PC-3 (cell line): ENCODE measurements at places on chromosomes 1 and 21. TPM values are rescaled to one million over a fixed set of nuclear protein-coding genes. Genes with fewer than 3 reads are reported as not detected.

RPAP2 gene
- total RNA-seq, result 4.1 and 4.3 TPM in 2 replicates

SAMD11 gene
- total RNA-seq, result 2.7 and 5.8 TPM in 2 replicates

SERINC2 gene
- 44.6 and 51.5 TPM in 2 replicates for total RNA-seq

CHRM3 gene
- 1.2 and 3.5 TPM in 2 replicates for total RNA-seq

OXCT2 gene
- total RNA-seq, result 0.98 and 3.9 TPM in 2 replicates

FAM78B gene
- 0.12 and 0.26 TPM in 2 replicates for total RNA-seq

REN gene
- total RNA-seq, result 2.7 and 3.1 TPM in 2 replicates

GRCh38 chr21:36065497-36066036, 4.3 kb upstream of the CBR1 start:
- peak; percentile 69 for DNase-seq
- H3K4me1 ChIP-seq, result peaks cover 13% of the 10 kb centered on the region
- no peaks in the 10 kb centered on the region for H3K27me3 ChIP-seq
- H3K4me3 ChIP-seq, result no peak overlapping the region
- H3K27ac ChIP-seq, result no peak overlapping the region
- H3K36me3 ChIP-seq, result peaks cover 8% of the 10 kb centered on the region; the same call in 1 of the 2 replicates

DNA sequence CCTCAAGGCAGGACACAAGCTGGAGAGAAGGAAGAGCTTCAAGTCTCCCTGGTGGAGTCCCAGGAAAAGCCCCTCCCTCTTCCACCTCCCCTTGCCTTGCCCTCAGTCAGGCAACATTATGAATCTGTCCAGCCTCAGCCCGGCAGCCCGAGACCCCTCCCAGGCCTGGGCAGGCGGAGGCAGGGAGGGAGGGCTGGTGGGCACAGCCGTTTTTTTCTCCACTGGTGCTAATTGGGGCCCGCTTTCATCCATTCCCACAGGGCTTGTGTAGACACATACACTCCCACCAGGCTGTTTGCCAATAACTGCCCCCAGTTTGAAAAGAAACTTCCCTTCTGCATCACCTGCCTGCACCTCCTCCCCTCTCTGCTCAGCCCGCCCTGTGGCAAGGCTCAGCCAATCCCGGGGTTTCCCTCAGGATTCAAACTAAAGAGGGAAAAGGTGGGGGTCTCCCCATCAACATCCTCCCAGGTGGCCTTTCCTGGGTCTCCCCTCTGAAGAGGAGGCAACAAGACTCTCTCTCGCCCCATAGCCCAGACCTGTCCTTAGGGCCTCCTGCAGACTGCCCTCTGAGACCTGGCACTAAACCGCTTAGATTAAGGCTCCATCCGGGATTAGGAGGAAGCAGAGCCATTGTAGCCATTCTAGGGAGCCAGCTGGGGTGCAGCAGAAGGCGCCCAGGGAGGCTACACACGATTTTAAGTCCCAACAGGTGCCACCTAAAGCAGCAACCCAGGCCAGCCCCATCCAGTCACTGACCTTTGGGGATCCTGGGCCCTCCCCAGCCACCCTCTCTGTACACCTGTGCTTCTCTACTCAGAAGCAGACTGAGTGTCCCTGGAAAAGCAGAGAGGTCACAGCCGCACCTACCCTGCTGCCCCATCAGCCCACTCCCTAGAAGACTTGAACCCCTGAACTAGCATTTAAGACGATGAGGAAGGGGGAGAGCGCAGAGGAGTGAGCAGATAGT, 3.5 kb downstream of the IGSF9 start:
- H3K27ac ChIP-seq, result no peak overlapping the region
- H3K4me3 ChIP-seq, result no peak overlapping the region
- no peaks in the 10 kb centered on the region for H3K27me3 ChIP-seq
- no peaks in the 10 kb centered on the region for H3K36me3 ChIP-seq
- H3K4me1 ChIP-seq, result peaks cover 46% of the 10 kb centered on the region

DNA sequence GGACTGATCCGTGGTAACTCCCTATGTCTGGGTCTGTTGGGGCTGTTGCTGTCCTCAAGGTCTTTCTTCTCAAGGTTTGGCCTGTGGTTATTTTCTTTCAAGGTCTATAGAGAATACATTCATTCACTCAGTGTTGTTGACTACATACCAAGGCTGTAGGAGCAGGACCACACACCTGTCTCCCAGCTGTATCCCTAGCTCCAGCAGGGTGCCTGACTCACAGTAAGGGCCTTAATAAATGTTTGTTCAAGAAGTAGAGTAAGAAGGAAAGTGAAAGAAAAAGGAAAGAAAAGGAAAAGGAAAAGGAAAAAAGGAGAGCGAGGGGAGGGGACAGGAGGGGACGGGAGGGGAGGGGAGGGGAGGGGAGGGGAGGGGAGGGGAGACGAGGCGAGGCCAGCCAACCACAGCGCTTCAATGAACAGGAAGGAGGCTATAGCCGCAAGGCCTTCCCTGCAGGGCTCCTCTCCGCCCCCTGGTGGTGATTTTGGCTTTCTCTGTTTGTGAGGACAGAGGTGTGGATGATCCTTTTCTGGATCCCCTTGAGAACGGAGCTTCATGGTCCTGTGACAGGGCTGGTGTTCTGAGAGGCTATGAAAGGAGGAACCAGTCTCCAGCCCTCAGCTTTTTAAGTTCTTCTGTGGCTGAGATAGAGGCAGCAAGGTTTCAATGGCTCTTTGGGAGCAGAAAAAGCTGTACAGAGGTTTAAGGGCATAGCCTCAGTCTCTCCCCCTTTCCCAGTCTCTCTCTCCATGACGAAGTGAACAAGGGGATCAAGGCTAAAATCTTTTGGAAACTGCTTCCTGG, 30.6 kb upstream of the LCE5A start:
- no peaks in the 10 kb centered on the region for H3K36me3 ChIP-seq
- no peak overlapping the region for H3K4me3 ChIP-seq
- no peak overlapping the region for H3K27ac ChIP-seq
- DNase-seq, result peak; percentile 66
- H3K4me1 ChIP-seq, result no peaks in the 10 kb centered on the region
- 0 out of 2 replicates have a peak, but pooled peaks cover 12% of the 10 kb centered on the region for H3K27me3 ChIP-seq

DNA sequence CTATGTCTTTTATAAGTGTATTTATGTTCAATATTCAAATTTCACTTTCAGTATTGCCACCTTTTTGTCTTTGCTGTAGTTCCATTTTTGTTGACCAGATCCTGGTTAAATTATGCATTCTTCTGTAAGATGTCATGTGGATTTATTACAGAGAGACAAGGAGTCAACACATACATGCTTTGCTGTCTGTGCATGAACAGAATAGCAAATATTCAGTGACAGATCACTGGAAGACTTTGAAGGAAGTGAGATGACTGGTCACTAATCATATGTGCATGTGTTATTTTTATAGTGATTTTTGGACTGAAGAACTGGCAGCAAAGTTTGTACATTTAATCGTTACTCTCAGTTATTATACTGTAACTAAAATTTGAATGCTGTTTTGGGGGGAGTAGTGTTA, 117.2 kb downstream of the PLPPR5 start:
- no peaks in the 10 kb centered on the region for H3K27me3 ChIP-seq
- no peak overlapping the region for H3K27ac ChIP-seq
- DNase-seq, result peak; percentile 30
- no peak overlapping the region for H3K4me3 ChIP-seq

DNA sequence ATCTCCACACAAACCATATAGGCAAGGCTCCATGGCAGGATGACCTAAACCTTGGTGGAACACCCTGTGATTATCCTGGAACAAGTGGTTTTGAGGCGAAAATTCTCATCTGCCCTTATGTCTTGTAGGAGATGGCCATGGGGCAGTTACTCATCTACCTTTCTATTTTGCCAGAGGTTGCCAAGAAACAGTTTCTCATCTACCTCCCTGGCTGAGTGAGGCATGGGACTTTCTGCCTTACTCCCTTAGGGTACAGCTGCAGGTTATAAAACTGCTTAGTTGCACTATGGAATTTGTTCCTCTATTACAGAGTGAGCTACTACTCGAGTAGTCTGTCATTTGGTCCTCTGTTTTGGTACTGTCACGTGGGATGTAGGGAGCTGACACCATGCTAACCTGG, 31.3 kb upstream of the GUCA2A start:
- DNase-seq, result no peak
- peaks cover 6% of the 10 kb centered on the region; the same call in 1 of the 2 replicates for H3K4me1 ChIP-seq
- no peak overlapping the region for H3K4me3 ChIP-seq
- H3K27ac ChIP-seq, result no peak overlapping the region
- H3K36me3 ChIP-seq, result peaks cover 18% of the 10 kb centered on the region

DNA sequence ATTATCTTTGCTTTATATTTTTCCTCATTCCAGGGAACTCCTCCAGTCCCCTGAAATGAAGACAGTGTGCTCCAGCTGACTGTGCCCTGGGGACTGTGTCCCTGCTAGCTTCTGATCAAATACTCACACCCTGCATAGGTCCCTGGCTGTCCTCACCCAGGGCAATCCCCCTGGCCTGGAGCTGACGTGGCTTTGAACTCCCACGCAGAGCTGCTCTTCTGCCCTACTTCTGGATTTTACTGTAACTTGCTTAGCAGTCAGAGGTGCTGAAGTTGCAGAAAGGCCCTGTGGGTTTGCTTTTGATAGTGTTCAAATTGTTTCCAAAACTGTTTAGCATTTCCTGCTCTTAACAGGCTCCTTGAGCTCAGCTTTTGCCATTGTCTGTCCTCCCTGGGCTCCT, 186.5 kb downstream of the FASLG start:
- no peaks in the 10 kb centered on the region for H3K27me3 ChIP-seq
- H3K4me1 ChIP-seq, result no peaks in the 10 kb centered on the region
- no peak overlapping the region for H3K4me3 ChIP-seq
- H3K36me3 ChIP-seq, result no peaks in the 10 kb centered on the region
- H3K27ac ChIP-seq, result no peak overlapping the region
- DNase-seq, result no peak

GRCh38 chr21:42913476-42913875, 12.0 kb downstream of the ERVH48-1 start:
- peaks cover 18% of the 10 kb centered on the region; the same call in 1 of the 2 replicates for H3K36me3 ChIP-seq
- DNase-seq, result no peak
- no peak overlapping the region for H3K4me3 ChIP-seq
- H3K4me1 ChIP-seq, result no peaks in the 10 kb centered on the region
- no peak overlapping the region for H3K27ac ChIP-seq

DNA sequence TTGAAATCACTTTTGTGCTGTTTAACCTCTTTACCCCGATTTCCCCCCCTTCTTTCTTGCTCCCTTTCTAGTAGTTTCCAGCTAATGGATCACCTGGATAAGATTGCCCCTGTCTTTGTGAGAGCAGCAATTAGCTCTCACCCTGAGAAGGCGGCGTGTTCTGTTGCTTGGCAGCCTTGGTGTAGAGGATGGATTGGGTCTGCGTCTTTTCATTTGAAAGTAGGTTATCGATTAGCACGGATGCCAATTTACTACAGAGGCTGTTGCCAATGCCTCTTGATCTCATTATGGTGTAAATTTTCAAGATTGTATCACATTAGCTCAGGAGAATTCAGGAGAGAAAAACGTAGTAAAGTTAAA, 26.4 kb downstream of the KIF26B start:
- H3K27me3 ChIP-seq, result peaks cover 10% of the 10 kb centered on the region; the same call in 1 of the 2 replicates
- no peak overlapping the region for H3K4me3 ChIP-seq
- H3K27ac ChIP-seq, result no peak overlapping the region
- peaks cover 5% of the 10 kb centered on the region; the same call in 1 of the 2 replicates for H3K4me1 ChIP-seq
- DNase-seq, result no peak

DNA sequence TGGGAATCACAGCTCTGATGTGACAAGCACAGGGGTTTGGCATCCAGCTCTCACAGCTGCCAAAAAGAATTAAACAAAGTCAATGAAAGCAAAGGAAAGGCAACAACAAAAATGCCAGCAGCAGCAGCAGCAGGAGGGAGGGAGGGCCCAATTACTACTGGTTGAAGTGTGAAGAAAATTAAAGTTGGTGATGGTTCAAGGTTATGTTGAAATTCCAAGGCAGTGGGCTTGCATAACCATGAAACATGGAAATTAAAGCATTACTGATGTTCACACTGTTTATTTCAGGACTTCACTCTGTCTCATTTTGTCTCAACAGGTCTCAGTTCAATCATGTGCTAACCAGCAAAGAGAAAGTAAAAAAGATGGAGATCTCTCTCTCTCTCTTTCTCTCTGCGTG, 220.3 kb upstream of the LYPLAL1 start:
- H3K27me3 ChIP-seq, result no peaks in the 10 kb centered on the region
- H3K36me3 ChIP-seq, result no peaks in the 10 kb centered on the region
- H3K4me3 ChIP-seq, result no peak overlapping the region
- DNase-seq, result no peak
- H3K27ac ChIP-seq, result no peak overlapping the region

GRCh38 chr1:245014247-245015029, 140.3 kb upstream of the KIF26B start:
- DNase-seq, result peak; percentile 72
- no peaks in the 10 kb centered on the region for H3K27me3 ChIP-seq
- H3K27ac ChIP-seq, result no peak overlapping the region
- no peak overlapping the region for H3K4me3 ChIP-seq
- H3K4me1 ChIP-seq, result peaks cover 5% of the 10 kb centered on the region; the same call in 1 of the 2 replicates

DNA sequence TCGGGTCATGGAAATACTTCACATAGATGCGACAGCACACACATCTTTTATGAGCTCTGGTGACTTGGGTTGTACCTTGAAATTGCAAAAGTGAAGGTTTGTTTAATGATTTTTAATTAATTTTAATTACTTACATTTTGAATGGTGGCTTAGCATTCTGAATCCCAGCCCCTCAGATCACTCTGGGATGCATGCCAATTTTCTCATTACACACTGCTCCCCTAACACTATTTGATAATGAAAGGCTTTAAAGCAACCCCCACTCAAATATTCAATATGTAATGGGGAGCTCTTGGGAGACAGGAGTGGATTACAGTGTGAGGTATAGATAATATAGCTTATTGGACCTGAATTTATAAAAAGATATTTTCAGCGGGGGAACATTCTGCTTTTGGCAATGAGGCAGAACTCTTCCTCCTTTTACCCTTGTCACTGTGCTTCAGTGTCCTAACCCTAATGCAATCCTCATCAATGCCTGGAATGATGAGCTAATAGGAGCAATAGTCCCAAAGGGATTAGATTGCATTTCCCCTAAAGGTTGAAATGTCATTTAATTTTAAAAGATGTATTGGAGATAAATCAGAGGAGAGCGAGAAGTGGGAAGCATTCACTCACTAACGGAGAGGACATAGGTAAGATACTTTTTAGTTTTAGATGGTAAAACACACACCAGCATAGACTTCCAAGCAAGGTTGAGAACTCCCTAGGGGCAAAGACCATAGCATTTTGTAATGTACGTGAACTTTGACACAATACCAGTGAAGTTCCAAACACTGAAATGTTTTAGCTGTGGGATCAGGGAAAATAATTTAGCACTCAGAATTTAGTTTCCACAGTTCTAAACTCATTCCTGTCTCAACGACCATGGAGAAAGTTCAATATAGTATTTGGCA, 384.1 kb upstream of the PLXNA2 start:
- H3K4me1 ChIP-seq, result no peaks in the 10 kb centered on the region
- no peaks in the 10 kb centered on the region for H3K36me3 ChIP-seq
- H3K27ac ChIP-seq, result no peak overlapping the region

DNA sequence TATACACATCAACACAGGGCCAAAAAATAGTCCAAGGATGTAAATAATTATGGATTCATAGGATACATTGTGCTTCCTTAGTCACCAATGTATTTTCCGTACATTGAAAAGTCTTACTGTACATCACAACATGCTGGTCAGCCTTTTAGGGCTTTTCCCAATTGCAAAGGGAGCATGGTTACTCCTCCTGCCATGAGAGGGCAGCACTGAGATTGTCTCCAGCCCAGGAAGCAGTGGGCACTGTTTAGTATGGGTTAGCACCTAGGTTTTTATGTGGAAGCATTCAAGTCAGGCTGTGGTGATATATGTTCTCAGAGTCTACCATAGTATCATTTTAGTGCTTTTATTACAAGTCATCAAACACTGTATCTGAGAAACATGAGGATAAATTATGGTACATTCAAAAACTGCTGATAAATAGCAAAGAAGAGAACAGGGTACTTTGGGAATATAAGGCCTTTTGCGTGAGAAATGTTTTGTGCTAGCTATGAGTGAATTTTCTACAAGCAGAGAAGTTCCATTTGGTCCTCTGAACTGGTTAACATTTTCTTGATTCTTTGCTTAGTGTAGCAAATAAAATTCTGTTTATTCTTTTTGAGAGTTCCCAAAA, 34.0 kb downstream of the ST6GALNAC5 start:
- peak; percentile 76 for DNase-seq
- H3K27me3 ChIP-seq, result no peaks in the 10 kb centered on the region
- H3K36me3 ChIP-seq, result no peaks in the 10 kb centered on the region
- H3K4me1 ChIP-seq, result no peaks in the 10 kb centered on the region
- no peak overlapping the region for H3K4me3 ChIP-seq
- H3K27ac ChIP-seq, result no peak overlapping the region
